MCF 10A (cell line): ENCODE measurements at places on chromosomes 12 and 14.
A peak's percentile ranks its signal among the peaks of the same experiment; 100 is the strongest.

GRCh38 chr12:114684870-114685273, 897 bp upstream of the TBX3 start:
- H3K4me3 ChIP-seq = peak overlapping the region; percentile 97
- H3K36me3 ChIP-seq = peaks cover 6% of the 10 kb centered on the region
- peaks cover 20% of the 10 kb centered on the region for H3K27me3 ChIP-seq
- H3K4me1 ChIP-seq = peaks cover 13% of the 10 kb centered on the region
- H3K27ac ChIP-seq = peak overlapping the region; percentile 86
- no peak for DNase-seq

- H3K27ac ChIP-seq = no peak overlapping the region
- H3K36me3 ChIP-seq = peaks cover 20% of the 10 kb centered on the region
- no peak for DNase-seq
- H3K4me3 ChIP-seq = no peak overlapping the region
Observed at GRCh38 chr12:116245189-116245588, 32.3 kb downstream of the MED13L start.

GRCh38 chr12:104638851-104639240, 182.1 kb downstream of the CHST11 start:
- no peaks in the 10 kb centered on the region for H3K36me3 ChIP-seq
- no peak for DNase-seq
- H3K4me3 ChIP-seq = no peak overlapping the region
- H3K27ac ChIP-seq = no peak overlapping the region
- H3K4me1 ChIP-seq = no peaks in the 10 kb centered on the region

DNA sequence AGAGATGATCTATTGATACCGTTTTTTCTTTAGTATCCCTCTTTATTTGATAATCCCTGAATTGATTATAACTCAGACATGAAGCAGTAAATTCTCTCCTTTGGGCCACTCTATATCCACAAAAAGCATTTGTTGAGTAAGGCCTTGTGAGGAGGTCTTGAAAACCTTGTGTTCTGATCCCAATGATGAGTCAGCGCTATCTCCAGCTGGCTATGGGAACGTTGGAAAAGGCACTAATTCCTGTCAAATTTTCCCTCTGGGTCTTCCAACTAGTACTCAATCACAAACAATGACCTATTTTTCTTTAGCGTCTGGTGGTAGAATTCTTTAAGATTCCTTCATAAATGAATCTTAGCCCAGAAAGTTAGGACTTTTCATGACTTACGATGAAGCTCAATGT, 168.4 kb upstream of the LRIG3 start:
- no peak overlapping the region for H3K4me3 ChIP-seq
- no peak overlapping the region for H3K27ac ChIP-seq
- H3K36me3 ChIP-seq = no peaks in the 10 kb centered on the region
- DNase-seq = no peak
- H3K27me3 ChIP-seq = no peaks in the 10 kb centered on the region

DNA sequence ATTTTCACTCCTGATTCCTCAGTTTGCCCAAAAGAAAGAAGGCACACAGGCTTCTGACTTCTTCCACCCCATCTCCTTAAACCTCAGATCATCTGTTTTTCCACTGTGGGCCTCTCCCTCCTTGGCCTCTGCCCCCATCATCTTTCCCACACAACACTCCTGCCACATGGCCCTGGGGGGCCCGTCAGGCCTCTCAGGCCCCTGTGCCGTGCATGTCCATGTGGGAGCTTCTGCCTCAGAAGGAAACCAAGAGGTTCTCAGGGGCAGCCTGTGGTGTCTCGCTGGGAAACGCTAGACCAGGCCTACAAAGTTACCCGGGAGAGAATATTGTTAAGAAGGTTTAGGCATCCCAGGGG, 8.0 kb downstream of the KLHL33 start:
- no peak overlapping the region for H3K27ac ChIP-seq
- peaks cover 6% of the 10 kb centered on the region for H3K36me3 ChIP-seq
- no peaks in the 10 kb centered on the region for H3K4me1 ChIP-seq
- DNase-seq = no peak
- no peaks in the 10 kb centered on the region for H3K27me3 ChIP-seq

- H3K36me3 ChIP-seq = no peaks in the 10 kb centered on the region
- H3K27me3 ChIP-seq = no peaks in the 10 kb centered on the region
- H3K27ac ChIP-seq = no peak overlapping the region
- H3K4me3 ChIP-seq = no peak overlapping the region
Observed at GRCh38 chr12:127582074-127582473, 684.9 kb upstream of the TMEM132C start.

DNA sequence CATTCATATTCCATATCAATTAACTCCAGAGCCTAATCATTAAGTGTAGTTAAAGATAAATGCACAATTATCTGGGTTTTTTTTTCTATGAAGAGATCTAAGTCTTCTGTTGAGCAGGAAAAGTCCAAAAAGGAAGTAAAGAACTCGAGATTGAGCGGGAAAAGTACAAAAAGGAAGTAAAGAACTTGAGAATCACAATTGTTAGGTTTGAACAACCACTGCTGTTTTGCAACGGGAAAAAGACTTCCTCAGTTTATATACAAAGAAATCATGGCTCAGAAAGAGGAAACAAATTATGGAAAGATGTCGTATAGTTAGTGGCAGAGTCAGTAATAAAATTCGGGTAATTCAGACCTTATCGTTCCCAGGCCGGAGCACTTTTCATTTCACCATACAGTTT, 63.3 kb downstream of the PPP1R12A start:
- H3K36me3 ChIP-seq = peaks cover 16% of the 10 kb centered on the region
- no peak for DNase-seq
- no peak overlapping the region for H3K27ac ChIP-seq
- no peaks in the 10 kb centered on the region for H3K27me3 ChIP-seq
- no peak overlapping the region for H3K4me3 ChIP-seq

DNA sequence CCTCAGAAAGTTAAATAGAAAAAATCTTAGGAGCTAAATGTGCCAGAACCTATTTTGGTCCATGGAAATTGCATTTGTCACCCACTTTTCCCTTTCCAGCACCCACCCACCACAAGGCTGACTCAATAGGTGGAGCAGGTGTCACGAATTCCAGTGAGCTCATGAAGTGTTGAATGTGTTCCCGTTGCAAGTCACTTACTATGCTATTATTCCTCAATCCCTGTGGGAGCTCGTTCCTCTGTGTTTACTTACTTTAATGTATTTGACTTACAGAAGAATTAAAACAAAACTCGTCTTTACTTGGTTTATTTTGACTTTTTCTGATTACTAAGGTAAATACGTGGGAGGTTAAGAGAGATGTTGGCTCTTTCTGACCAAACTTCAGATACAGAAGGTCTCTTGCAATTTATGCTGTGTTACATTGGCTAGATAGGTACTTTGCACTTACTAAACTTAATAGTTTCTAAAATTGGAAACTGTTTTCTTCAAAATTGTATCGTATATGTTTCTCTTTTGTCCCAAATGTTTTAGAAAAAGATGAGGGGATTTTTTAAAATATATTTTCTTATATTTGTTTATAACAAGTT, 269.4 kb upstream of the NOVA1 start:
- H3K4me3 ChIP-seq = no peak overlapping the region
- peaks cover 47% of the 10 kb centered on the region for H3K27me3 ChIP-seq
- peak; percentile 14 for DNase-seq
- H3K4me1 ChIP-seq = no peaks in the 10 kb centered on the region
- no peak overlapping the region for H3K27ac ChIP-seq

DNA sequence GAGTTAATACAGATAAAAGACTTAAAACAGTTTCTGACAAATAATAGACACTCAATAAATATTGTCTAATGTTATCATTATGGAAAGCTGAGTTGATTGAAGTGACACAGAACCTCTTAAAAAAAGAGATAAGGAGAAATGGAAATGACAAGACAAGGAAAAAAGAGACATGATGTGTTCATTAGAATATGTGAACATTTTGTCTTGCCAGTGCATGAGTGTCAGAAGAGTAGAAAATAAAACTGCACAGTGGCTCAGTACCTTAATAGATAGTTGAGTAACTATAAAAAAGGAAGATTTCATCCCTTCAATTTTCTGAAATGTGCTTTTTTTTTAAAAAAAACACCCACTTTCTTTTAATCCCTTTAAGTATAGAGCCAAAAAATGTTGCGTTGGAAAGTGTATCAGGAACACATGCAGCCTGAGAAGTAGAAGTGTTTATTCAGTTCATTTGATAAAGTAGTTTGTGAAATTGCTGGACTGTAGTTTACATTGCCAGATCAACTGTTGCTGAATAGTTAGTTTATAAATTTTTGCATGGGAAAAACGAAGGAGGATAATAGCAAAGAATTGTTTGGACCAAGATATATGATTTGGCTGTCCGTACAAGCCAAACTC, 56.6 kb upstream of the ACSS3 start:
- H3K4me3 ChIP-seq = no peak overlapping the region
- no peak overlapping the region for H3K27ac ChIP-seq
- DNase-seq = no peak
- no peaks in the 10 kb centered on the region for H3K36me3 ChIP-seq
- no peaks in the 10 kb centered on the region for H3K4me1 ChIP-seq

DNA sequence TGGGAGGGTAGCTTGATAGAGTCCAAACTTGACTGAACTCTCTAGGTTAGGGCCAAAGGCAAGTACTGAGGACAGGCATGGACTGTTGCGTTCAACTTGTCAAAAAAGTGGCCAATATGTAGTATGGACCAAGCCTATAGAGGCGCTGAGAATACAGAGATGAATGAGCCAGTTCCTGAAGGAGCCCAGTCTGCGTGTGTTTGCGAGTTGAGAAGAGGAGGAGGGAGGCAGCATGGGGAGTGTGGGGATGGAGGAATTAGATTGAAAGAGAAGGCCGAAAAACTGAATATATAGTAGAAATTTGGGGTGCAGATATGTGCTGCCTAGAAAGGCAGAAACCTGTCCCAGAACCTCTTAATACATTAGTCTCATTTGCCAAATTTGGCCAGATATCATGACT, 412.4 kb downstream of the PCNX1 start:
- H3K27me3 ChIP-seq = no peaks in the 10 kb centered on the region
- H3K4me1 ChIP-seq = peaks cover 32% of the 10 kb centered on the region
- H3K4me3 ChIP-seq = peak overlapping the region; percentile 87
- no peak for DNase-seq
- H3K36me3 ChIP-seq = peaks cover 8% of the 10 kb centered on the region

DNA sequence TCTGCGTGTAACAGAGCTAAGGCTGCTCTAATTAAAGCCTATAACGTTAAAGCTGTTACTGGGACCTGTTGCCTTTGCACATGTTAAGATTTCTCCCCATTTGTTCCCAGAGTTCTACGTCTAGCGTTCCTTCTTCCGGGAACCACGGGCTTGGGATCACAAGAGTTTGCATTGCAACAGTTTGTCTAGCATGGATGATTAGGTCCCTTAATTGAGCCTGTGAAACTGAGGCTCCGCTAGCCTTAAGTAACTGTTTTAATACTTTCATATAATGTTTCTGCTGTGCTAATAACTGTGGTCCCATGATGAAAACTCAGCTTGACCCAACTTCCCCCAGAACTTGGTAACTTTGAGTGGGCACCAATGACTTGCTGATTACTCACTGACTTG, 16.7 kb upstream of the LYZ start:
- H3K27ac ChIP-seq = no peak overlapping the region
- no peaks in the 10 kb centered on the region for H3K36me3 ChIP-seq
- peak; percentile 2 for DNase-seq
- H3K27me3 ChIP-seq = peaks cover 27% of the 10 kb centered on the region

- peak overlapping the region; percentile 85 for H3K4me3 ChIP-seq
- H3K27me3 ChIP-seq = no peaks in the 10 kb centered on the region
- H3K4me1 ChIP-seq = peaks cover 8% of the 10 kb centered on the region
- H3K36me3 ChIP-seq = no peaks in the 10 kb centered on the region
- DNase-seq = peak; percentile 16
Observed at GRCh38 chr12:82688035-82688501, 1.4 kb downstream of the TMTC2 start.

- no peak overlapping the region for H3K4me3 ChIP-seq
- no peak for DNase-seq
- no peaks in the 10 kb centered on the region for H3K27me3 ChIP-seq
- H3K36me3 ChIP-seq = peaks cover 26% of the 10 kb centered on the region
Observed at GRCh38 chr14:81178063-81178462, 42.7 kb downstream of the GTF2A1 start.

DNA sequence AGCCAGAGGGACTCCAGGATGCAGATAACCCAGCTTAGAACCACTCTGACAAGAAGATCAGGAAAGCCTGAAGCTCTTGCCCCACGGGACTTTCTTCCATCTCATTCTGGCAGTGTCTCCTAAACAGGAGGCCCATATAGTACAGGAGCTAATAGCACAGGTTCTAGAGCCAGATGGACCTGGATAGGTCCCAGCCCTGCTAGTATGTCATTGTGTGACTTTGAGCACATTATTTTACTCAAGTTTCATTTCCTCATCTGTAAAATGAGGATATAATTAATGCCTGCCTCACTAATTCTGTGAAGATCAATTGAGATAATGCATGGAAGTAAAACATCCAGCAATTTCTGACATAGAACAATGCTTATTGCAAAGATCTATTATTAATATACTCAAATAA, 66.5 kb upstream of the GZMB start:
- H3K36me3 ChIP-seq = no peaks in the 10 kb centered on the region
- H3K27me3 ChIP-seq = no peaks in the 10 kb centered on the region
- H3K4me1 ChIP-seq = no peaks in the 10 kb centered on the region
- no peak overlapping the region for H3K27ac ChIP-seq
- no peak for DNase-seq
- H3K4me3 ChIP-seq = no peak overlapping the region

DNA sequence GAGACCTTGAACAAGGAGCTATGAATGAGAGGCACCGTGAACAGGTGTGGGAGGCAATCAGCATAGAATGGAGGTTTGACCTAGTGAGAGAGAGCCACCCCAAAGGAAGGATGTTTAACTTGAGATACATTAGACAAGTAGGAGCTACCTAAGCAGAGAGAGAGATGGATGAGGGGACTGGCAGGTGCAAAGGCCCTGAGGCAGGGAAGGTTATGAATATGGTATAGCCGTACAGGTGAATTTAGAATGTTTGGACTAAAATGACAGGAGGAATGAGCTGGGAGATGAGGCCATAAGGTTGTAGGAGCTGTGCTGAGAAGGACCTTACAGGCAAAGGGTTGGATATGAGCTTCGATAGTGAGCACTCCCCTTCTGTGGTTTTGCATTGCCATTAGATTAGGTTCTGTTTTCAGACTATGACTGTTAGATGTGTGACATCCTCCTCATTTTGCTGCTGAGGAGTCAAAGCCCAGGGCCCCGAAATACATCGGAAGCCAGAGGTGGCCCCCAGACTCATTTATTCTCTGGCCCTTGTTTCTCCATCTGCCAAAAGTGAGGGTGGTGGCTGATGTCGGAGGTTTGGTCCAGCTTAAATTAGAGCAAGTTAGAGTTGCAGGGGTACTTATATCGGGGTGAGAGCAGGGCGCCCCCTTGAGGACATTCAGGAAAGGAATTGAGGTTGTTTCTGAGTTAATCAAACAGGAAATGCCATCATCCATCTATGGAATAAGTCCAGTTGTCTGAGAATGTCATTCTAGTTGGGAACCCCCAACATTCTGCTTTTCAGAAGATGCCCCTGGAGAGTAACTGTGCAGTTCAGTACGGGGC, 29.4 kb downstream of the SLC24A4 start:
- H3K27ac ChIP-seq = no peak overlapping the region
- no peaks in the 10 kb centered on the region for H3K36me3 ChIP-seq
- peak; percentile 47 for DNase-seq
- peaks cover 22% of the 10 kb centered on the region for H3K27me3 ChIP-seq
- H3K4me3 ChIP-seq = no peak overlapping the region
- no peaks in the 10 kb centered on the region for H3K4me1 ChIP-seq
